Stimulated activated CD4-positive, alpha-beta T cell treated with anti-CD3 and anti-CD28 coated beads, Interleukin-4, amount 100 ng/mL, for 4 hours (primary cell): ENCODE measurements at places on chromosomes 6 and 20.

DNA sequence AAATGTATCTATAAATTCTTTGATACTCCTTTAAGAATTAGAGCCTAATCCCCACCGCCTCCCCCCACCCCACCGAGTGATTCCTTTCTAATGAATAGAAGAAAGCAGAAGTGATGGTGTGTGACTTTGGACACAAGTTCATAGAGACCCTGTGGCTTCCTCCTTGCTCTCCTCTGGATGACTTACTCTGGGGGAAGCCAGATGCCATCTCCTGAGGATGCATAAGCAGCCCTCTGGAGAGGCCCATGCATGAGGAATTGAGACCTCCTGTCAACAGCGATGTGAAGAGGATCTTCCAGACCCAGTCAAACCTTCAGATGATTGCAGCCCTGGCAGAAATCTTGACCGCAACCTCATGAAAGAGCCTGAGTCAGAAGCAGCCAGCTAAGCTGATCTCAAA, 21.1 kb downstream of the AHCY start:
- no peak for DNase-seq

GRCh38 chr6:138523347-138524210, 24.3 kb upstream of the NHSL1 start:
- no peak for DNase-seq

DNA sequence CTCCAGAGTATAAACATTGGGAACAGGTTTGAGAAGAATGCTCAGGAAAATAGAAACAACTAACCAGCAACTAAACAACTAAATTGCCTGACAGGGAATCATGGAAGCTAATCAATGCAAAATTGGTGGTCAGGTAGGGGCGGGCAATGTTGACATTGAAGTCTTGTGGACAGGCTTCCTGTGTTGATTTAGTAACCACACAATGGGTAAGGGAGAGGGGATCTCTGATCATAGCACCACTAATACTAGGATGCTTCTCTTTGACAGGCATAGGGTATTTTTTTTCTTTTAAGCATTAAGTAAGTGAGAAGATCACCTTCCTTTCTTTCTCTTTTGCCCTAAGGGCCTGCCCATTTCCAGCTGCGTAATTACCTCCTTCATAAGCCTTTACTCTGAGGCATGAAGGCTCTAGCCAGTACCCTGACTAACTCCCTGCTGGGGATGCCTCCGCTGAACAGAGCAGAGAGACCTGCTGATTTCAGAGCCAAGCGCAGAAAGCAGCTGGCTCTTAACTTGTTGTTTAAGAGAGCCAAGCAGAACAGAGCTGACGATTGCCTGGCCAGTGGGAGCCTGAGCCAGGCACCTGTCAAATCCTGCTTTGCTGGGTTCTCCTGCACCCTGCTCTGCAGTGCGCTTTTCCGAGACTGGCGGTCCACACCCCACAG, 118.7 kb downstream of the BMP2 start:
- DNase-seq: no peak

GRCh38 chr6:119523556-119523955, 174.0 kb upstream of the MAN1A1 start:
- DNase-seq: no peak

- DNase-seq: no peak
Observed at GRCh38 chr6:156885562-156885961, 108.4 kb downstream of the ARID1B start.

DNA sequence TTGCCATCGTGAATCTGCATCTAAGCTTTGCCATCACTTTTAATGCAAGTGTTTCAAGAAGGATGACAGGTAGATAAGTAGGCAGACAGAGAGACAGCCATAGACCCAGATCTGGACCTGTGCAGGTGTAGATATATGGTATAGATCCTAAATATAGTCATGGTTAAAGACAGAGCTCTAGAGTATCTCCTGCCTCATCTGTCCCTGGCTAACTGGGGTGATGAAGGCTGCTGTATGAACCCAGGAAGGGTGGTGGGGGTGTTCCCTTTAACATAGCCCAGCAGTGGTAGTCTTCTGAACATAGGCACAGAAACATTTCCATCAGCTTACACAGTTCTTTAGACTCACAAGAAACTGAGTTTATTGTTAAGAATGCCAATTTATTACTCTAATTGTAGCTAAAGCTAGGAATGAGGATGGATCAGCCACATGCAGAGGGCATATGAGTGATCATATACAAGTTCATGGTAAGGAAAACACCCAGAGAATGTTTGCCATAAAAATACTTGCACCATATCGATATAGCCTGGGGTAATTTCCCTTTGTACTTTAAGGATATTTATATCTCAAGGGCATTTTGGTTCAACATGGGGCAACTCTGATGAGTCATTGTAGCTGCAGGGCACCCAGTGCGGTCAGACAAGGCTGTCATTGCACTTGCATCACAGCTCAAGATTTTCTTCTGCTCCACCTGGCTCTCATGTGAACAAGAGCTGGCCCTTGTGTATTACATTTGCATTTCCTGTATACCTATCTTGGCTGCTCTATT, 587.2 kb downstream of the EPM2A start:
- DNase-seq: no peak

GRCh38 chr20:1373614-1374013, 19.2 kb downstream of the FKBP1A start:
- no peak for DNase-seq

DNA sequence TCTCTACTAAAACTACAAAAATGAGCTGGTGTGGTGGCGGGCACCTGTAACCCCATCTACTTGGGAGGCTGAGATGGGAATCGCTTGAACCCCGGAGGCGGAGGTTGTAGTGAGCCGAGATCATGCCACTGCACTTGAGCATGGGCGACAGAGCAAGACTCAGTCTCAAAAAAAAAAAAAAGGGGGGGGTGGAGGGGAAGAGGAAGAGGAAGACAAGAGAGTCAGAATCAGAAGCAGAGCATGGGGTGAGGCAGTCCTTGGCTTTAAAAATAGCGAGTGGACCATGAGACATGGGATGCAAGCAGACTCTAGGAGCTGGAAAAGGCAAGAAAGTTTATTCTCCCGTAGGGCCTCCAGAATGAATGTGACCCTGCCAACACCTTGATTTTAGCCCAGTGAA, 3.9 kb upstream of the SLC9A8 start:
- no peak for DNase-seq

DNA sequence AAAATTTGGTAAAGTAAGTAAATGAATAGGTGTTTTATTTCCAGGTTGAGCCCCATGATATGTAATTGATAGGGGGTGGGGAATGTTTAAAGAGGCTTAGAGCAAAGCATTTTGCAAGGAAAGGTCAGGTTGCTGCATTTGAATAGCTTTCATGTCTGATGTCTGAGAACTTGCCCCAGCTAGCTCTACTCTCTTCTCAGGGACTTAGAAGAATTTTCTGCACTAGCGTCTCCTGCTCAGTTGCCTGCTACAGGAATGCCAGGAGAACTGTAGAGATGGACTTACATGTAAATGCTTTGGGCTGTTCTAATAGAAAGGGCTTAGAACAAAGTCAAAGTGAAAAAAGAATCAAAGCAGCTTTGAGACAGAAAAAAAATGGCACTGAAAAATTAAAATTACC, 35.5 kb downstream of the TRMT6 start:
- no peak for DNase-seq

DNA sequence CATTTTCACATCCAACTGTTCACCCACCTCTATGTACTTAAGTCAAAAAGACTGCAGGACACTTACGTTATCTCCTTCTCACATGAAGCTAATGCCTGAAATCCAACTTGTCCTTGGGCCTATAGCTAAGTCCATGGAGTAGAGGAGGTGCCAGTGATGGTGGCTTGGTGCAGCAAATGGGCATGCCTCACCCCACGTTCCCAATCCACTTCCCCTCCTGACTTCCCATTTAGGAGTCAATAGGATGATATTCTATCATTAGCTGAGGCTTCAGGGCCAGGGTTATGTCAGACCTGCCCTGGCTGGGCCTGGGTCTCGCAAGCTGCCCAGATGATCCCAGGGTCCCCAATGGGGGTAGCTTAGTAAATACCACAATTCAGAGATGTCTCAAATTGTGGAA, 410.4 kb downstream of the MAFB start:
- no peak for DNase-seq
